Activated naive CD4-positive, alpha-beta T cell treated with anti-CD3 and anti-CD28 coated beads, Interleukin-2, amount 50 U/mL, for 72 hours (primary cell): ENCODE measurements at places on chromosomes 5 and 9.

DNA sequence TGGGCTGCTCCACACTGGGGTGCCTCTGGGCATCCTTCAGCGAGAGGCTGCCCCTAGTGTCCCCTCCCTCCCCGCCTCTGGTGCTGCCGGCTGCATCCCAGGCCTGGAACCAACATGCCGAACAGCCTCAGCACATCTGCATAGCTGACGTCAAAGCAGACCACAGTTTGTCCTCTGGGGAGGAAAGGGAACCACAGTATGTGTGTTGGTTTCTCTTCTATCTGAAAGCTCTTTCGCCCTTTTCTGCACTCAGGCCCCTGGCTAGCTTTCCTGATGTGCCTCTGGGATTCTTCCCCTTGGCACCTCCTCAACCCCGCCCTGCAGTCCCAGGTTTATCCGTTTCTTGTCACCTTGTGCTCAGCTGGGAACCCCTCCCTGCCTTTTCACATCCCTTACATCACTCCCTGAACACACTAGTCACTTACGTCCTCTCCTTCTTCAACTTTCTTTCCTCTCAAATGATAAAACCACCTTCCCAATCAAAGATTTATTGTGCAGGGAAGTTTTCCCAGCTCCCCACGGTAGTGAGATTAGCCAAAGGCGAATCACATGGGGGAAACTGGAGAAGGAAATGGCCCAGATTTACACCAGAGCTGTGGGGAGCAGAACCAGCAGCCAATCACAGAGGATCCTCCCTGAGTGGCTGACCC lies 35.5 kb upstream of the B4GALT1 start:
- no peak for DNase-seq

DNA sequence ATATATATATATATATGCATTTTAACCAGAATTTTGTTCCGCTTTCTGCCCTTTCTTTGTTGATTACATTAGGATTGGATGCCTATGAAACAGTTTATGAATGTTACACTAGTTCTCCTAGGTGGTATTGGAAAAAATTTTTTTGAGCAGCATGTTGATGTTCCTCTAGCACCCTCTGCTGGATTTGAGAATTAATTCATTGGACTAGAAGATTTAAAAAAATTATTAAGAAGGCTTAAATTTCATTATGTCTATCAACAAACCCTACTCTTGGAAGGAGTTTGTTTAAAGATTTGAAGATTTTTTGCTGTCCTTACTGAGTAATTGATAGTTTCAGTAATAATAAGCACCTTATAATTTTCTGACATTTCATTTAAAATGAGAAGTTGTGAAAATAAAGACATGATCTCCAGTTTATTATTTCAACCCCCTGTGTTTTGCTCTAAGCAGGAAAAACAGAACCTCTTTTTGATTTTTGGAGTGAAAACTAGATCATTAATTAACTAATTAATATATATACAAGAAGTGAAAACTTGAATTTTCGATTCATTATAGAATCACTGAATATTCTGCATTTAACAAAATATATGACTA lies 89.6 kb downstream of the CCDC171 start:
- DNase-seq, result no peak

DNA sequence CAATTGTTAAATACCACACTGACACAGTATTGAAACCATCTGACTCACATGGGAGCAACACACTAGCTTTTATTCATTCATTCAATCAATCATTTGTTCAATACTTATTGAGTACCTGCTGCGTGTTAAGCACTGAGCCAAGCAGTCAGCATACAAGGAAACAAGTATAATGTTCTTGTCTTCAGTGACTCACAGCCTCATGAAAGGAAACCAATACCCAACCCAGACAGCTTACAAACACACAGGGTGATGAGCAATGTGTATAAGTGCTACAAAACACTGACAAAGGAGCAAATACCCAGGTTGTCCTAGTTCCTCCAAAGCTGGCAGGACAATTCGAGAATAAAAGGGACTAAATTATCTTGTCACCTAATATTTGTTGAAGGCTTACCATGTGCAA lies 67.6 kb upstream of the RASEF start:
- DNase-seq, result no peak

DNA sequence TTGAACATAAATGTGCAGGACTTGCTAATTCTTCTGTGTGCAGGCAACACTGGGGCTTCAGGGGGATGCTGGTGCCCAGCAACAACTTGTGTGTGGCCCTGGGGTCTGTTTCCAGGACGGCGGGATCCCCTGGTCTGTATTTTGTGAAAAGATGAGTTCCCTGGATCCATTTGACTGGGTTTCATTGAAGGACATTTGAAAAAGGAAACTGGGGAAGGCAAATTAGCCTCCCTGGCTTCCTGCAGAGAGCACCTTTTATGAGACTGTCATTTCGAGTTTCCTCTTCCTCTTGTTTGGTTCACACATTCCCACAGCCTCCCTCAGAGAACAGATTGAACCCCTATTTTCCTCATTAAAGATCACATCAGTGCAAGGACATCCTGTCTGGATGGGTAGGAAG lies 63.1 kb downstream of the FOXI1 start:
- DNase-seq, result no peak

GRCh38 chr9:124271660-124272059 lies 13.9 kb downstream of the NEK6 start:
- DNase-seq, result no peak

DNA sequence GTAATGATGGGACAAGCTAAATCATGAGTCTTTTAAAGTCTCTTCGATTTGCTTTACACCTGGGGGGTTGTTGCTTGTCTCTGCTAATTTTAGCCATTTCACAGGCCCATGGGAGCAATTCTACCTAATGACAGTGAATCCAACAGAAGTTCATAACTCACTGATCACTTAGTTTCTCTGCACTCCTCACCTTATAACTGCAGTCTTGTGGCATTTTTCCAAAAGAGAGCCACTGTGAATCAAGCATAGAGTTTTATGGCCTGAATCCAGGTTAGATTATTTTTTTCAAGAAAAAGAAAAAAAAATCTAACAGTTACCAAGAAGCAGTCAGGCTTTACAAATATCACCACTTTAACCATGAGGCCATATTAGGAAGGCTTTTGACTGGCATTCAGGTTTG lies 1.5 kb upstream of the IL7R start:
- no peak for DNase-seq

DNA sequence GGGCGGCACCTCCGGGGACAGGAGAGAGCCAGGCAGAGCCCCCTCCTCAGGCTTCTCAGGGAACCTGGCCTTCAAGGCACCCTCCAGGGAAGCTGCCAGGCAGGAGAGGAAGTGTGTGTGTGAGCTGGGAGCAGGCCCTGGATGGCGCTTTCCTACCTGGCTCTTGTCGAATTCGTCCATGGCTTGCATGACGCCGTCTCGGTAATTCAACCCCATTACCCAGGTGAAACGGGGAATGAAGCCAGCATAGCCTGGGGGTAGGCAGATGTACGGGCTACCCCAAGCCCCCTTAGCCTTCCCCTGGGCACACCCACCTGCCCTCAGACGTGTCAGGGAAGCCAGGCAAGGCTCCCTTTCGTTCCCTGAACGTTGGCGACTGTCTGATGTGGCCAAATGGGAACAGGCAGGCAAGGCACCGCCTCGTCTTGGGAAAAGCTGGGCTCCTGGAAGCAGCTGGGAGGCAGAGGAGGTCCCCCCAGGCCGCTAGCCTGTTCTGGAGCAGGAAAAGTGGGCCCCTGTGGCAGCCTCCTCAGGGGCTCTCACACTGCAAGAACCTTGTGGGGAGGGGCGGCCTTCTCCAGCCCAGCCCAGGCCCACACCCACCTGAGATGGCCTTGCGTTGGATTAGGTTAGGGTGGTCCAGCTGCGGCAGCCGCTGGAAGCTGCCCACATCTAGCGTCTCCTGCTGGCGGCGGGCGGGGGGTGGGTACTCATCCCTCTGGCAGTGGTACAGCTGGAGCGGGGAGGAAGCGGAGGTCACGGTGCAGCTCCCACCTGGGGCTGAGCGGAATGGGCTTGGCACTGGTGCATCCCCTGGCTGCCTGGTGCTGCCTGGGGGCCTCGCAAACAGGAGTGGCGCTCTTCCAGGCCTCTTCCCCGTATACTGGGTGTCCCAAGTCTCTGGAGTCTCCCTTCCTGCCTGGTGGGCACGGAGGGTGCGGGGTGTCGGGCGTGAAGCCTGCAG lies 3.7 kb downstream of the TUBB4B start:
- no peak for DNase-seq

DNA sequence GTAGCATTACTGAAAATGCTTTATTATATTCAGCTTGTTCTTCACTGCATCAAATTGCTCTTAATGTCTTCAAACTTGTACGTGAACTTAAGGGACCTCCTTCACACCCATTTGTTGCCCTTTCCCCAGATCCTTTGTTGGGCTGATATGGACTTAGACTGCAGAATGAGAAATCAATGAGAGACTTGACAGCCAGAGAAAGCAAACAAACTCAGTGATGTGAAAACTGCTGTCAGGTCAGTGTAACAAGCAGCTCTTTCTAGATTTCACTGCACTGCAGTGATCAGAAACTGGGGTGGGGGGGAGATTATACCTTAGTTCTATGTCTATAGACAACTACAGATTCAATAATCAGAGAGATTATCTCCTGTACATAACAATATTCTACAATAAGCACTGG lies 491.0 kb upstream of the DAP start:
- DNase-seq, result no peak

DNA sequence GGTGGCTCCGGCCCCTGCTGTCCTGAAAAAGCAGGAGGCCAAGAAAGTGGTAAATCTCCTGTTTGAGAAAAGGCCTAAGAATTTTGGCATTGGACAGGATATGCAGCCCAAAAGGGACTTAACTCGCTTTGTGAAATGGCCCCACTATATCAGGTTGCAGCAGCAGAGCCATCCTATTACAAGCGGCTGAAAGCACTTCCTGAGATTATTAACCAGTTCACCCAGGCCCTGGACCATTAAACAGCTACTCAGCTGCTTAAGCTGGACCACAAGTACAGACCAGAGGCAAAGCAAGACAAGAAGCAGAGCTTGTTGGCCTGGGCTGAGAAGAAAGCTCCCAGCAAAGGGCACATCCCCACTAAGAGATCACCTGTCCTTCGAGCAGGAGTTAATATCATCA lies 89.7 kb downstream of the MLLT3 start:
- no peak for DNase-seq

DNA sequence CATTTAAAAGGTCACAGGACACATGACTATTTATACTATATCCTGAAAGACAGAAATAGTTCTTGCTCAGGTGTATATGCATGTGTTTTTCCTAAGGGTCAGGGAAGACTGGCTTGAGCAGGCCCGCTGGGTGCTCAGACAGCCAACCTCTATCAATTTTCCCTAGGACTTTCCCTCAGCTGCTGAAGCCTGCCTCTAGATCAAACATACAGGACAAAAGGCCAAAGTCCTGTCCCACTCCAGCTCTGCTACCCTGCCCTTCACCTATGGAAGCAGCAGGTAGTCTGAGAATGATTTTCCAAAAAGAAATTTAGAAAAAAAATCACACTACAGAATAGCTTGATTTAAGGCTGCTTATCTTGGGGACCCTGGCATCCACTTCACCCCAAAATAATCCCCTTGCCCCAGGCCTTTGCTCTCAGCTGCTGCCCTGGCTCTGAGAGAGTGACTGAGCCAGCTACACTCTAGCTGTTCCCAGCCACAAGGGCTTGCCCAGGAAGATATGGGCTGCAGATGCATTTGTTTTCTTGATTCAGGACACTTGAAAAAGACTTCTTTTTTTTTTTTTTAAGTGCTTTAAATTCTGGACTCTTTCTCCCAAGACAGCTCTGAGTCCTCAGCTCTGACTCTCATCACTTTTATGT lies 42.5 kb downstream of the KLHL3 start:
- DNase-seq, result no peak
